Caco-2 (cell line): ENCODE measurements at places on chromosomes 5 and 9. TPM values are rescaled to one million over a fixed set of nuclear protein-coding genes. Genes with fewer than 3 reads are reported as not detected.

Gene ARSI
- total RNA-seq = 0.52 and 0.65 TPM in 2 replicates

Gene USP20
- 13.9 and 16.5 TPM in 2 replicates for total RNA-seq

DNA sequence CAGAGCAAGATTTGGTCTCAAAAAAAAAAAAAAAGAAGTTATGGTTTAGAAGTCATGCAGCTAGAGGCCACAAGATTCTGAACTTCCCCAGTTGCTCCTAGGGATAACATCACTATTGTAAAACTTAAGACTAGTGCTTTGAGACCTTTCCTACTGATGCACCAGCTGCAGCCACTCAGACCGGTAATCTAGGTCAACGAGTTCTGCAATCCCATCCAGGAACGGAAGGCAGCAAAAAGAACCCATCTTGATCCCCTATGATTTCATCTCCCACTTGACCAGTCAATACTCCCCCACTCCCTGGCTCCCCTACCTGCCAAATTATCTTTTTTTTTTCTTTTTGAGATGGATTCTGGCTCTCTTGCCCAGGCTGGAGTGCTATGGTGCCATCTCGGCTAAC lies 46.9 kb upstream of the TTC39B start:
- no peak overlapping the region for H3K27ac ChIP-seq
- no peak for DNase-seq
- no peak overlapping the region for H3K4me3 ChIP-seq
- no peaks in the 10 kb centered on the region for H3K36me3 ChIP-seq
- peaks cover 5% of the 10 kb centered on the region; the same call in 1 of the 2 replicates for H3K4me1 ChIP-seq

DNA sequence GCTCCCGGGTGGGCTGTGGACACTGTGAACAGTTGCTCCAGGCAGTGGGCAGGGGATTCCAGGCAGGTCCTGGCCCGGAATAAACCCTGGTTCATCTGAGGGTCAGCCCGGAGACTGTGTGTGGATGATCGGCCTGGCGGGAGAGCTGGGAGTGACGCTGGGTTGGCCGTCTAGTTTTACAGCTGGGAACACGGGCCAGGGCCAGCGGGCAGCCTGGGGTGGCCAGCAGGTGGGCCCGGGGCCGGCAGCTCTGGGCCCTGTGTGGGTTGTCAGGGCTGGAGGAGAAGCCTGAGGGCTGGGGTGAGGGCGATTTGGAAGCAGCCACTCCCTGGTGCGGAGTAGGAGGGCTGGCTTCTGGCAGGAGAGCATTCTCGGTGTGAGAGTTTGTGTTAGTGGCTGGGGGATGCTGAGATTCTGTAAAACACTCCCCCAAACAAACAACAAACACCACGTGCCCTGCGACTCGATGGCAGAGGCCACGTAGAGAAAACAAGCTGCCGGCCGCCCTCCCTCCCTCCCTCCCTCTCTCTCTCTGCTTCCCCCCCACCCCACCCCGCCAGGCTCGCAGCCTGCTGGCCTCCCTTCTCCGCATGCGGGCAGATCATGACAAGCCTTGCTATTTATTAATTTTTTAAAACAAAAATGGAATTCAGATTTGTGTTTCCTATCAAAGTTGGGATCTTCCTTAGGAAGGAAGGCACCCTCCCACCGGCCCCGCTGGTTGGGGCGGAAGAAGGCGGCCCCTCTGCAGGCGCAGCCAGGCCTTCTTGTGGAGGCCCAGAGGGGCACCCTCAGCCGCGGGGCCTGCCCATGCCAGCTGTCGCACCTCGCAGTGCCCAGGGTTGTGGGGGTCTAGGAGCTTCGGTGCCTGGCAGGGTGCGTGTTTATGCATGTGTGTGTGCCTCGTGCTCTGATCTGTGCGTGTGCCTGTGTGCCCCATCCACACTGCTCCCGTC lies 49.5 kb downstream of the RXRA start:
- no peaks in the 10 kb centered on the region for H3K4me1 ChIP-seq
- no peaks in the 10 kb centered on the region for H3K27me3 ChIP-seq
- H3K27ac ChIP-seq = no peak overlapping the region
- H3K36me3 ChIP-seq = no peaks in the 10 kb centered on the region

- no peak overlapping the region for H3K4me3 ChIP-seq
- H3K36me3 ChIP-seq = no peaks in the 10 kb centered on the region
- no peak overlapping the region for H3K27ac ChIP-seq
- H3K27me3 ChIP-seq = no peaks in the 10 kb centered on the region
- no peak for DNase-seq
These were observed 30.5 kb downstream of the C7 start for GRCh38 chr5:40939753-40940152.

- H3K4me1 ChIP-seq = no peaks in the 10 kb centered on the region
- H3K36me3 ChIP-seq = no peaks in the 10 kb centered on the region; the same call in 1 of the 2 replicates
These were observed 58.2 kb downstream of the CCNH start for GRCh38 chr5:87354496-87354895.

Gene SQSTM1
- 250 and 259 TPM in 2 replicates for total RNA-seq
